Mucosa of descending colon (tissue), 3 donors: ENCODE measurements at places on chromosomes 6 and 20.

DNA sequence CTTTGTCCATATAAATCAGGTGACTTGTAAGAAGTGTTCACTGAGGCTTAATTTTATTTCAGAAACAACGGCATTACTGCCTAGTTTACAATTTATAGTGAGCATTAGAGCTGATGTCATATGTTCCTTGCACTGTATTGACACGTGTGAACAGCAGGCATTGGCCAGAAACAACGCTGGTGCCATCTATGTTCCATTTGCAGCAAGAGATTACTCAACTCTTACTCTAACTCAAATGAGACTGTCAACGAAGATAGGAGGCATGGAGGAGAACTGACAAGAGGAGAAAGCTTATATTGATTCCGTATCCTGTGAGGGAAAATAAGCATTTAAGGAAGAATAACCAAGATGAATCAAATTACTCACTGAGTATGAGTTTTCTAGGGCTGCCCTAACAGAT is 48.4 kb downstream of the MTFR2 start:
- DNase-seq, result no peak

DNA sequence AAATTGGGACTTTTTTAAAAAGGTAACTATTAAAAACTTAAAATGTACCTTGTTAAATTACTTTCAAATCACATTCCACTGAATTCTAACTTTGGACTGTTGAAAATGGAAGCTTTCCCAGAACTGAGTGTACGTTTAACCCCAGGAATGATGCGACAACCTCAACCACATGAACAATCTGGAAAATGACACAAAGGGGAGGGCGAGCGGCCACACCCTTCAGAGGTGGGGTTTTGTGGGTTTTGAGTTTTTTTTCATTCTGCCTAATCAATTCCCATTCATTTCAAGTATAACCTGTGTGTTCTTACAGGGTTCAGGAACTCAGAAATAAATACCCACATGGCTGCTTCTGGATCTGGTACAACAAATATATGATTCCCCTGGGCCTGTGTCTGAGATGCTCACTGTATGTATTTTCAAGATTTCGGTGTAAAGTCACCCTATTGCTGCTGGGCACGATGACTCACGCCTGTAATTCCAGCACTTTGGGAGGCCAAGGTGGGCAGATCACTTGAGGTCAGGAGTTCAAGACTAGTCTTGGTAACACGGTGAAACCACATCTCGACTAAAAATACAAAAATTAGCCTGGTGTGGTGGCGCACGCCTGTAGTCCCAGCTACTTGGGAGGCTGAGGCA is 21.6 kb downstream of the CNKSR3 start:
- DNase-seq, result no peak

- DNase-seq, result no peak
Measured at GRCh38 chr6:117677553-117678141, 2.4 kb downstream of the NUS1 start.

GRCh38 chr20:41643504-41643938 is 25.3 kb upstream of the CHD6 start:
- DNase-seq, result peak; percentile 54

DNA sequence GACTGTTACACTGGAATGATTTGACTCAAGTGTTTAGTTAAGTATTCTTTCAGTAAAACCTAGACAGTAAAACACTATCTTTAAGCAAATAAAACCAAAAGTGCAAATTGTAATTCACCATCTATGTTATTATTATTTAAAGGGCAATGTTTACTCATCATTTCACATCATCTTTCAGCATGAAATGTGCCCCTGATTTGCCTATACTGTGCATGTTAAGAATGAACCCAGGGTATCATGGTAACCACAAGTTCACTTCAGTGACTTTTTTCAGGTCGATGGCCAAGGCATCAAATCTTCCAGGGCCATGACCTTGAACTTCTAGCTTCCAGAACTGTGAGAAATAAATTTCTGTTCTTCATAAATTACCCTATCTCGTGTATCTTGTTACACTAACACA is 2.1 kb upstream of the HLA-DOB start:
- no peak for DNase-seq

DNA sequence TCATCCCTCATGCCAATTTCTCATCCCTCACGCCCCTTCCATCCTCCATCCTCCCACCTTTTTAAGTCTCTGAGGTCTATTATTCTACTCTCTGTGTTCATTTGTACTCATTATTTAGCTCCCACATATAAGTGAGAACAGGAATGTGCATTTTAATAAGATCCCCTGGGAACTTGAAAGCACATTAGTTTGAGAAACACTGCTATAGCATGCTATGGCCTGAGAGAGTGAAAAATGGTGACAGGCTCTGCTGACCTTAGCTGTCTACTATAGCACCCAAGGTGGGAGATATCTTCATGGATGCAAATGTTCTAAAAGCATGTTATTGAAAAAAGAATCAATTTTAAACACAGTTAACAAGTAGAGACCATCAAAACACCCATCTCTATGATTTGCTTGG is 712.0 kb downstream of the TFAP2A start:
- DNase-seq, result no peak

- no peak for DNase-seq
Measured at GRCh38 chr20:49526568-49526967, 41.4 kb downstream of the PTGIS start.

DNA sequence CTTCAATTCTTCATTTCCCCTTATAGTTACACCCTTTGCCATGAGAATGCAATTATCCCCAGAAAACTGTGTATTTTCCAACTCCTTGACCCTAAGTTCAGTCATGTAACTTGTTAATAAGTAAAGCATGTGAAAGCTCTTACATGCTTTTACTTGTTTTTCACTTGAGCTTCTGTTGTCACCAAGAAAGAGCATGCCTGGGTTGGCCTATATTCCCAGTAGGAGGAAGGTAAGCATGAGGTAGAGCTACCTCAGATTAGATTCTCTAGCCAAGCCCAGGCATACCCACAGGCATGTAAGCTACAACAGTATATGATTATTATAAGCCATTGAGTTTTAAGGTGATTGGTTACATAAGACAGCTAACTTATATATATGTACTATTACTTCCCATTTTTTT is 101.7 kb upstream of the SMLR1 start:
- DNase-seq, result no peak

DNA sequence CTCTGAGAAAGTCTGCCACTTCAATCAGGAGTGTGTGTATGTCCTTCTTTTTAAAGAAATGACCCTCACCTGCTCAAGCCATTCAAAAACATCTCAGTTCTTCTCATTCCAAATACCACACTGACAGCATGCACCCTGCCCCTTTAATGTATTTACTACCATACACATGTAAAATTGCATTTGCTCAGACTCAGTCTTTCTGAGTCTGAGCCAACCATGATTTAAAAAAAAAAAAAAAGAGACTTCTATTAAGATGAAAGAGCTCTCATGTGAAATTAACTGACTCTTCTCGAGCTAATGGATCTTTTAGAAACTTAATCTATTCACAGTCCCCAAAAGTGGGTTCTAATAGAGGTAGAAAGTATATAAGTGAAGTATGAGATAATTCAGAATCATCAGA is 1.4 kb upstream of the FILIP1 start:
- no peak for DNase-seq

GRCh38 chr6:121435444-121436069 is at the start of gene GJA1:
TSS of gene GJA1 (plus strand) at chr6:121435646. CDS start at chr6:121446848, 11,202 bp downstream.
- DNase-seq, result peak; percentile 24

DNA sequence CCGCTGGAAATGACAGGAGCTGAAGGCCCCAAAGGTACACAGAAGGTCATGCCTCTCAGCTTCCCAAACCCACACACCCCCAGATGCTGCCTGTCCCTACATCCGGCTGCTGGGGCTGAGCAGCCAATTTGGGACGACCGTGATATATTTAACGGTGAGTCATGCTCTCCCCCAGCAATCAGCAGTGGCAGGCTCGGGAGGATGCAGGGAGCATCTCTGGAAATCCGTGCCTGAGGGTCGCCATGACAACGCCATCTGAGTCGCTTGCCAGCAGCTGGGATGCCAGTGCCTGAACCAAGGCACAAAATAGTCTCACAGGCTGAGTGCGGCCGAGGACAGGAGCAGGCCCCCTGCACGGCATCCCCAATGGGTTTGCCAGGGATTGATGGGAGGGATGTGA is 57.9 kb downstream of the KCNB1 start:
- no peak for DNase-seq

DNA sequence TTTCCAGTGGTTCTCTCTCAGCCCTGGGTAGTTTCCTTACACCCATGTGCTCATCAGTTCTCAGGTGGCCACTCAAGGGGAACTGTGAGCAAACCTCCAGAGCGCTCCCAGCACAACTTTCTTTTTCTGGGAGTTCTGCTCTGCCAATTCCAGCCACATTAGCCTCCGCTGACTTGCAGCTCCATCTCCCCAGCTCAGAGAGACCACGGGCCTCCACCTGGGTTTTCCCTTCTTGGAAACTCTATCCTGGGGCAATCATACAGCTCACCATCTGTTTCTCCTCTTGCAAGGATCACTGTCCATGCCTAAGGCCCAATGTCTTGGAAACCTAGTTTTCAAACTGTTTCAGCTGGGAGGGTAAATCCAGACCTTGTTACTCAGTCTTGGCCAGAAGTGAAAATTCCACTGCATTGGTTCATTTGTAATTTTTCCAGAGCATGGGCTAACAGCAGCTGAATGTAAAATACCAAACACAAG is 129.9 kb downstream of the EYA2 start:
- no peak for DNase-seq

DNA sequence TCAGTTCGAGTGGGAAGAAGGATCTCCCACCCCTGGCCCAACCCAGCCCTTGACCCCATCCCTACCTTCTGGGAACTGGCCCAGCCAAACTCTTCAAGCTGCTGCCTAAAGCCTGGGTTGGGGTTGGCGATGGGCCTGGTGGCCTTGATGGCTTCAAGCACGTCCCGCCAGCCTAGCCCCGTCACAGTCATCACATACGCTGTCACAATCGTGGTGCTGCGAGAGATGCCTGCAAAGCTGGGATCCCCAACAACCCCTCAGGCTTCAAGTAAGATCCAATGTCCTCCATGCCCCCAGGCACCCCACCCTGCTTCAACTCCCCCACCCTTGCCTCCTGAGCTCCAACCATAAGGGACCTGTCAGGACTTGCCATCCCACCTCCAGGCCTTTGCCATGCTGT is 7.8 kb downstream of the DUSP15 start:
- no peak for DNase-seq

DNA sequence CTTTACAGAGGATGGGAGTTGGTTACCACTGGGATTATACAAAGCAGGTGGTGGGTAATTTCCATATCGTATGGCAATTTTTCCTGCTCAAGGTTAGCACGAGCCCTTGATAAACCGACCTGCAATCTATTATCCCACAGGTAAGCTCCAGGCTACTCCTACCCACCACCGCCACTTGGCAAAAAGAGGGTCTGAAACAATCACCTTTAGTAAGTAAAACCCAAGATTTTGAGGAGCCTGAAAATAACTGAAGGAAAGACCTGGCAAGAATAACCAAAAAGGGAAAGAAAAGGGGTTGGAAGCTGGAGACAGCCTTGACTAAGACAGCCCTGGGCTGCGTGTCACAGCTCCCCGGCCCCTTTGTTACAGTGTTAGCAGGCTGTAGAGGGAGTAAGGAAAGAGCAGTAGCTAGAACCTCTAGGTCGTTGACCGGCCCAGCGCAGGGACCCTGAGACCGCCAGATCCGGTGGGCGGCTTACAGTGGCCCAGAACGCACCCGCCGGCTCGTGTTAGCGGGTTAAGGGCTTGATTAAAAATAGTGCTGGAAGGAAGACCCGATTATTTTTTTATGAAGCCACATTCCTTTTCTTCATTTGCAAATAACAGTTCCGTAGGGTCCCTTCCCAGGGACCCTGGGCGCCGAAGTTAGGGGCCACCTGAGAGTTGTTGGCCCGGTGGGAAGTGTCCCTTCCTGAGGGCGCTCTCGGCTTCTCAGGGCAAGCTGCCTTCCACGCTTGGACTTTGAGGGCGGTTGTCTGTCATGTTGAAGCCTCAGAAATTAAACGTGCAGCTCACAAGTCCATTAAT is 30.5 kb downstream of the TFAP2B start:
- DNase-seq, result no peak
